CD4-positive, alpha-beta memory T cell (primary cell): ENCODE measurements at places on chromosomes 12 and 14. TPM values are rescaled to one million over a fixed set of nuclear protein-coding genes. Genes with fewer than 3 reads are reported as not detected.

The SLC35E3 gene
- 8.2 TPM for total RNA-seq

The ANAPC5 gene
- total RNA-seq, result 143 TPM

- H3K27ac ChIP-seq, result peak overlapping the region; percentile 98
- no peaks in the 10 kb centered on the region for H3K27me3 ChIP-seq
- H3K4me3 ChIP-seq, result peak overlapping the region; percentile 71
- H3K36me3 ChIP-seq, result no peaks in the 10 kb centered on the region
- peak; percentile 69 for DNase-seq
Observed at GRCh38 chr14:77032844-77033621, 4.5 kb upstream of the IRF2BPL start.

The APEX1 gene
- 105 TPM for total RNA-seq

GRCh38 chr12:104718304-104718929, 239.7 kb downstream of the SLC41A2 start:
- no peak for DNase-seq
- no peaks in the 10 kb centered on the region for H3K36me3 ChIP-seq
- H3K27me3 ChIP-seq, result no peaks in the 10 kb centered on the region
- H3K27ac ChIP-seq, result no peak overlapping the region
- H3K4me1 ChIP-seq, result peaks cover 33% of the 10 kb centered on the region

- DNase-seq, result no peak
- H3K36me3 ChIP-seq, result no peaks in the 10 kb centered on the region
- H3K4me1 ChIP-seq, result peaks cover 25% of the 10 kb centered on the region
- H3K27ac ChIP-seq, result no peak overlapping the region
Observed at GRCh38 chr12:53955036-53955775, 503 bp downstream of the HOXC12 start.

GRCh38 chr12:99383258-99383657, 264.3 kb upstream of the GARIN6 start:
- H3K4me1 ChIP-seq, result no peaks in the 10 kb centered on the region
- no peak overlapping the region for H3K27ac ChIP-seq
- no peak for DNase-seq
- H3K36me3 ChIP-seq, result no peaks in the 10 kb centered on the region

GRCh38 chr12:122955156-122955555, 11.1 kb downstream of the ABCB9 start:
- no peaks in the 10 kb centered on the region for H3K36me3 ChIP-seq
- DNase-seq, result no peak
- H3K4me1 ChIP-seq, result no peaks in the 10 kb centered on the region
- H3K27ac ChIP-seq, result no peak overlapping the region
- no peak overlapping the region for H3K4me3 ChIP-seq
- no peaks in the 10 kb centered on the region for H3K27me3 ChIP-seq

GRCh38 chr12:7731486-7731885, 15.7 kb downstream of the CLEC4C start:
- DNase-seq, result no peak
- H3K4me3 ChIP-seq, result no peak overlapping the region
- H3K27me3 ChIP-seq, result no peaks in the 10 kb centered on the region

DNA sequence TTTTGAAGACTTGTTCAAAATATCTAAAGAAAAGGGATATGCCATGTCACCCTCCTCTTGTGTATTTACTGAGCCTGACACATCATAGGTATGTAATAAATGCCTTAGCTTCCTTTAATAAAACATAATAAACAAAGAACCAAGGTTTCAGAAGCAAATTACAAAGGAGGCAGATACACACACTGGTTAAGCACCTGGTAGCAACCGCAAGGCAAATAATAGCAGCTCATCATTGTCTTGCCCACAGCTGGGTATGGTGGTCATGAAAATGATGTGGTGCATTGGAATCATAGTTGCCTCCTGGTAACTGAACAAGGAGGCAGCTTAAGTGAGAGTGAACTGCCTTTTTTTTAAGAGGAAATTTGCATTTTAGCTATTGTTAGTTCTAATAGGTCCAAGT, 39.0 kb downstream of the PAX9 start:
- H3K4me1 ChIP-seq, result no peaks in the 10 kb centered on the region
- H3K36me3 ChIP-seq, result no peaks in the 10 kb centered on the region
- H3K27ac ChIP-seq, result no peak overlapping the region
- H3K27me3 ChIP-seq, result no peaks in the 10 kb centered on the region
- no peak overlapping the region for H3K4me3 ChIP-seq

DNA sequence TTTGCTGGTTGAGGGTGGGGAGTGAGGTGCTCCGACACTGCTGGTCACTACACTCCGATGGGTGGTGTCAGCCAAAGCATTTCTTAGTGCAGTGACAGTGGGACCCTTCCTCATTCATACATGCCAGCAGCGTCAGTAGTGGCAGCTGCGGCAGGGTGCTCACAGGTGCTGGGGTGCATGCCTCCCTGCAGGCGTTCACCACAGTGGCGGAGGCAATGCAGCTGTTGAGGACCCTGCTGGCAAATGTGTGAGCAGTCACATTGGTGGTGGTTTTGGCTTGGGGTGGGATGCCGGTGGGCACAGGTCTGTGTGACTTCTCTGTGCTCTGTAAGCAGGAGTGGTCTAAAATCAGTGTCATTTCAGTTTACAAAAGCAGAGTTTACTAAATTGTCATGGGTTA, 464.6 kb downstream of the FUT8 start:
- no peak overlapping the region for H3K27ac ChIP-seq
- H3K4me3 ChIP-seq, result no peak overlapping the region
- H3K27me3 ChIP-seq, result no peaks in the 10 kb centered on the region
- H3K4me1 ChIP-seq, result peaks cover 47% of the 10 kb centered on the region

DNA sequence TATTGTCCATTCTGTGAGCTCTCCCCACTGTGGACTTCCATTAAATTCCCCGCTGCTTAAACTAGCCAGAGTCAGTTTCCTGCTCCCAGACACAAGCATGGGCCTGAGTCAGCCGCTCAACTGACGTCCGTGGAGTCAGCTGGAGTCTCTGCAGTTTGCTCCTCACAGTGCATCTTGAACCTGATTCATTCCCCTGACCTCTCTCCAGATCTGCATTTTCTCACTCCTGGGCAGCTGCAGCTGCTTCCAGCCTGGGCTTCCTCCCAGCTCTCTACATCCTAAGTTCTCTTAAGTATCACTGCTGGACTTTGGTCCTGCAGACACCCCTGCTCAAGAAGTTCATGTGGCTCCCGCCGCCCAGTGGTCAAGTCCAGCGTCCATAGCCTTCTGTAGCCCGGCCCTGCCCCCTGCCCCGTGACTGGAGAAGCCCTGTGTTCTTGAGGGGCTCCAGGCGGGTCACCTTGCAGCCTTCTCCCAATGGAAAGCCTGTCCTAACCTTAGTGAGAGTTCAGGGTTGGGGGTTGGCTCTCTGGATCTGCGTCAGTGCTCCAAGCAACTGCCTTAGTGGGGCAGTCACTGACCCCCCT, 20.0 kb downstream of the NFKBIA start:
- DNase-seq, result no peak
- no peaks in the 10 kb centered on the region for H3K36me3 ChIP-seq
- H3K27ac ChIP-seq, result no peak overlapping the region
- no peaks in the 10 kb centered on the region for H3K27me3 ChIP-seq
- H3K4me1 ChIP-seq, result no peaks in the 10 kb centered on the region
- no peak overlapping the region for H3K4me3 ChIP-seq

The BDKRB2 gene
- not detected for total RNA-seq

DNA sequence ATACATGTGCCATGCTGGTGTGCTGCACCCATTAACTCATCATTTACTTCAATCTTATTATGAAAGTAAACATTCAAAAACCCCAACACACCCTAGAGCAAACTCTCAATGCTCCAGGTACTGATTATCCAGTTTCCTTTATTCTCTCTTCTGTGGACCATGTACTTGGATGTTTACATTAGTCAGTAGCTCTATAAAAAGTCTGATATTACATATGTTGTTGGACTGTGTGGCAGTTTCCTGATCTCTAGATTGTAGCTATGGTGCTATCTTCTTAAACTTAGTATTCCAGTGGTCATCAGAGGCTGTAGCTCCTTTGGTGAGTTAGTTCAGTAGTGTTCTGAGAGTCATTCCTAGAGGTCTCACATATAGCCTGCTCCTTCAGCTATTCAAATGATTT, 25.1 kb upstream of the ITGA5 start:
- H3K4me3 ChIP-seq, result no peak overlapping the region
- no peaks in the 10 kb centered on the region for H3K27me3 ChIP-seq
- no peak overlapping the region for H3K27ac ChIP-seq

DNA sequence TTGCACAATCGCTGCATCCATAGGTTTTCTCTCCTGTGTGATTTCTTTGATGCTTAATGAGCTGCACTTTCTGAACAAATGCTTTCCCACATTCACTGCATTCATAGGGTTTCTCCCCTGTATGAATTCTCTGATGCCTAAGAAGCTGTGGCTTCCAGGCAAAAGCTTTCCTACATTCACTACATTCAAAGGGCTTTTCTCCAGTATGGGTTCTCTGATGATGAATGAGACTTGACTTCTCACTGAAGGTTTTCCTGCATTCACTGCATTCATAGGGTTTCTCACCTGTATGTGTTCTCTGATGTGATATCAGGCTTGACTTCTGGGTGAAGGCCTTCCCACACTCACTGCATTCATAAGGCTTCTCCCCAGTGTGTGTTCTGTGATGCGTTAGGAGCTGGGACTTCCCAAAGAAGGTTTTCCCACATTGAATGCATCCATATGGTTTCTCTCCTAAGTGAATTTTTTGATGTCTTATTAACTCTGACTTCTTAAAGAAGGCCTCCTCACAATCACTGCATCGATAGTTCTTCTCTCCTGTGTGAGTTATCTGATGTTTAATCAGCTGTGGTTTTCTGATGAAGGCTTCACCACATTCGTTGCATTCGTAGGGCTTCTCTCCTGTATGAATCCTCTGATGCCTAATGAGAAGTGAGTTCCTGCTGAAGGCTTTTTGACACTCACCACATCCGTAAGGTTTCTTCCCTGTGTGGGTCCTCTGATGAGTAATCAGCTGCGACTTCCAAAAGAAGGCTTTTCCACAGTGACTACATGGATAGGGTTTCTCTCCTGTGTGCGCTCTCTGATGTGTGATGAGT, 30.3 kb downstream of the ZNF605 start:
- H3K4me3 ChIP-seq, result peak overlapping the region; percentile 32
- H3K27ac ChIP-seq, result no peak overlapping the region
- no peak for DNase-seq
- H3K4me1 ChIP-seq, result no peaks in the 10 kb centered on the region
- H3K27me3 ChIP-seq, result no peaks in the 10 kb centered on the region

DNA sequence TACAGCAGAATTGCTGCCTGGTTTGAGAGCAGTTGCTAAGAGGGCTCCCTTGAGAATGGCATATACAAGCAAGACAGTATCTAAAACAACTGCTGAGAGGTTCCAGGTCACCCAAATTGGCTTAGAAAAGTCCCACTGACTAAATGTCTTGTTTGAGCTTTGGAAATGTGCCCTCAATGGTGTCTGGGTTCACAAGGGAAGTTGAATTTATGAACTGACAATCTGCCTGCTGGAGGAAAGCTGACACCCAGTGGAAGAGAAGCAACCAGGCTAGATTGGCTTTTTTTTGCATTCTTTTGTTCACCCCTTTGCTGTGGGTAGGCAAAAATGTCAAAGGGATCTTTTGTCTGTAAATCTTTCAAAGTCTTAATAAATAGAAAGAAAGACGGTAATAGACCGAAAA, 44.6 kb upstream of the NPFF start:
- no peak overlapping the region for H3K27ac ChIP-seq
- H3K27me3 ChIP-seq, result no peaks in the 10 kb centered on the region
- DNase-seq, result no peak
- peaks cover 3% of the 10 kb centered on the region for H3K36me3 ChIP-seq
- H3K4me3 ChIP-seq, result no peak overlapping the region

GRCh38 chr12:19021240-19021639, 108.3 kb upstream of the PLEKHA5 start:
- H3K27me3 ChIP-seq, result no peaks in the 10 kb centered on the region
- DNase-seq, result no peak
- H3K4me1 ChIP-seq, result no peaks in the 10 kb centered on the region

DNA sequence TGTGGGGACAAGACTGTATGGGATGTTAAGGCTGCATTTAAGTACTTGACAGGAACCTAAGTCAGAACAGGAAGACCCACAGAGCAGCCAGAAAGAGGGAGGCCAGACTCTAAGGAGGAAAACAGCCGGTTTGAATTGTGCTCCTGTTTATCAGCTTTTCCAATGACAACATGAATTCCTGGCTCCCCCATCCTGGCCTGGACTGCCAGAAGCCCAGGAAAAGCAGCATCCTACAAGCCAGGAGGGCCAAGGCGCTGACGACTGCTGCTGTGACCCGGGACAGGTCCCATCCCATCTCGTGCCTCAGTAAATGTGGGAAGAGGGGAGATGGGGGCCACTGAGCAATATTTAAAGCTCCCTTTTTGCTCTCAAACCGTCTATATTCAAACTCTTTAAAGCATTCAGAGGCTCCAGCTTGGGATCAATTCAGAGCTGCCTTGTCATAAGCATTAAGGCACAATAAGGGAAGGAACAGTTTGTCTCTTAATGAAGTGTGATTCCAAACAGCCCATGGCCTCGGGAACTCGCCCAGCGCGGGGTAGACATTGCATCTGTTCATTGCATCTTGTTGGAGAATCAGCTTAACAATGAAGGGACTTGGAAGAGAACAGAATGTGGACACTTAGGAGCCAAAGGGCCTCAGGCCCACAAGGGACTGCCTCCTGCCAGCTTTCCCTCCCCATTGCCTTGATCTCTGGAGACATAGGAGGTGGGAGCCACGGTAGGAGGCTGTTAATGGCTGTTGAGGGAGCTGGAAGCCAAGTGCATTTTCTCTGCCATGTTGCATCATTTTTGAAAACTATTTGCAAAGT, 49.6 kb downstream of the CMKLR1 start:
- H3K4me1 ChIP-seq, result no peaks in the 10 kb centered on the region
- no peaks in the 10 kb centered on the region for H3K27me3 ChIP-seq
- H3K27ac ChIP-seq, result no peak overlapping the region
- H3K36me3 ChIP-seq, result no peaks in the 10 kb centered on the region
- no peak for DNase-seq

GRCh38 chr12:132503618-132504204, 13.8 kb downstream of the FBRSL1 start:
- H3K36me3 ChIP-seq, result no peaks in the 10 kb centered on the region
- no peak overlapping the region for H3K27ac ChIP-seq
- peaks cover 64% of the 10 kb centered on the region for H3K4me1 ChIP-seq

The ANO4 gene
- not detected for total RNA-seq

DNA sequence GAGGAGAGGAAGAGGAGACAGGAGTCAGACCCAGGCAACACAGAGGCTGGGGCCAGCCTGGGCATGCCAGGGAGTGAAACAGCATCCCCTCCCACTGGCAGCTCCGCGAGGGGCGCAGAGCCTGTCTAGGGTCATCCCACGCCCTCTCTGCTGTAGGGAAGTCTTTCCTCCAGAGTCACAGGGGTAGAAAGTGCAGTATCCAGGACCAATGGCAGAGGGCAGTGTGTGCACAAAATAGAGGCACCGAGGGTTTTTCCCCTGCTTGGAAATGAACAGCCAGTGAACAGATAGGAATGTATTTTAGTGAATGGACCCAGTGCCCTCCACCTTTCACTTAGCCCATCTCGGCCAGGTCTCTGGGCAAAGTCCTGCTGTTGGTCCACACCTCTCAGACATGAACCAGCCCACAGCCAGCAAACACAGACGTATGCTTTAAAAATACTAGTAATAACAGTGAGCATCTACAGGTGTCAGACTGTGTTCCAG, 9.4 kb upstream of the KRT74 start:
- peak; percentile 52 for DNase-seq
- H3K27me3 ChIP-seq, result no peaks in the 10 kb centered on the region
- no peak overlapping the region for H3K27ac ChIP-seq
- peaks cover 25% of the 10 kb centered on the region for H3K4me1 ChIP-seq
- no peak overlapping the region for H3K4me3 ChIP-seq

GRCh38 chr12:56114084-56114483, 2.3 kb upstream of the RPL41 start:
- H3K4me3 ChIP-seq, result no peak overlapping the region
- H3K27ac ChIP-seq, result no peak overlapping the region
- peaks cover 24% of the 10 kb centered on the region for H3K4me1 ChIP-seq
- H3K36me3 ChIP-seq, result peaks cover 37% of the 10 kb centered on the region
